ENCODE measurements at places on chromosomes 1 and 21.
A peak's percentile ranks its signal among the peaks of the same experiment; 100 is the strongest.

GRCh38 chr21:33858667-33859372, 56.8 kb downstream of the ATP5PO start:
- DNase-seq = no peak

- DNase-seq = no peak
These were observed 18.4 kb upstream of the PLEKHG5 start for GRCh38 chr1:6509919-6510291.

- no peak for DNase-seq
These were observed 42.1 kb downstream of the NRIP1 start for GRCh38 chr21:15022608-15023261.

DNA sequence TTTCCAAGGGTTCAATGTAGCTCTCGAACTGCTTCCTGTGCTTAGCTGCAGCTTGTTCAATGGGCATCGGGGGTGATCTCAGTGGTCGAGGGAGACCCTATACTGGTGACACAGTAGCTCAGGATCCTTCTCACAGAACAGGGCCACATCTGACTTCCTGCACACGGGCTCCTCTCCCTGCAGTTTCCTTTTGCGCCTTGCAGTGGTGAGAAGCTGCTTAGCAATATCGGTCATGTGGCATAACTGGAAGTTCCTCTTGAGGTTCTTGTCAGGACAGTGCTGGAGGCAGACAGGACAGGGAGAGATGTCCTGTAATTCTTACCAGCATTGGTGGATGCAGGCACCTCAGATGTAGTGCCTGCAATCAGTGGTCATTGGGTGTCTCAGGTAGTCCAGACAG, 140.5 kb upstream of the MAP1LC3C start:
- DNase-seq = no peak

DNA sequence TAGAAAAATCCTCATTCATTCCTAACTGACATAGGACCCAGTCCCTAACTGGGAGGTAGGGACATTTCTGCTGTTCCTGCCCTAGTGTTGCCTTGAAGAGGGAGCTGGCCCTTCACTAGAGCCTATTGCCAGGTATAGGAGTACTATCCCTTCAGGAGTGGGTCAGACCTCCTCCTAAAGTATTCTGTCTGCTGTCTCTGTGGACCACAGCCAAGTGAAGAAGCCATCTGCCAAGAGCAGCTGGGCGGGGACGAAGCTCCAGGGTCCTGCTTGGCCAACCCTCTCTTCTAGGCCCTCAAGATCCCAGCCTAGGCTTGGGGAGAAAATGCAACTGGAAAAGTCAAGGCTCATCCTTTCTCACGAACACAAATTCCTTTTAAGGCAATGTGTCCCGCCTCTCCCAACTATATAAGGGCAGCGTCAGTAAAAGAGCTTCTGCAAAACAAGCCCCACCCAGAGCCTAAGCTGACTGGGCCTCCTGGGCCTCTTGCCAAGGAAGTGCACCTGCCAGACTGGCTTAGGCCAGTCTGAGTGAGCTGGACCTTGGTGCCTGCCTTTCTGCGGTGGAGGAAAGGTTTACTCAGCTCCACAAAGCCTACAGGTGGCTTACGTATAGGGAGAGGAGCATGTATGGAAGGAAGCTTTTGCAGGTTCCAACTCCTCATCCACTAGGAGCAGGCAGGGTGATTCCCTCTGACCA, 638 bp upstream of the TUFT1 start:
- peak; percentile 99 for DNase-seq

- no peak for DNase-seq
These were observed 82.8 kb downstream of the CD58 start for GRCh38 chr1:116488071-116488470.

GRCh38 chr1:166700696-166701095, 138.6 kb upstream of the POGK start:
- DNase-seq = no peak

DNA sequence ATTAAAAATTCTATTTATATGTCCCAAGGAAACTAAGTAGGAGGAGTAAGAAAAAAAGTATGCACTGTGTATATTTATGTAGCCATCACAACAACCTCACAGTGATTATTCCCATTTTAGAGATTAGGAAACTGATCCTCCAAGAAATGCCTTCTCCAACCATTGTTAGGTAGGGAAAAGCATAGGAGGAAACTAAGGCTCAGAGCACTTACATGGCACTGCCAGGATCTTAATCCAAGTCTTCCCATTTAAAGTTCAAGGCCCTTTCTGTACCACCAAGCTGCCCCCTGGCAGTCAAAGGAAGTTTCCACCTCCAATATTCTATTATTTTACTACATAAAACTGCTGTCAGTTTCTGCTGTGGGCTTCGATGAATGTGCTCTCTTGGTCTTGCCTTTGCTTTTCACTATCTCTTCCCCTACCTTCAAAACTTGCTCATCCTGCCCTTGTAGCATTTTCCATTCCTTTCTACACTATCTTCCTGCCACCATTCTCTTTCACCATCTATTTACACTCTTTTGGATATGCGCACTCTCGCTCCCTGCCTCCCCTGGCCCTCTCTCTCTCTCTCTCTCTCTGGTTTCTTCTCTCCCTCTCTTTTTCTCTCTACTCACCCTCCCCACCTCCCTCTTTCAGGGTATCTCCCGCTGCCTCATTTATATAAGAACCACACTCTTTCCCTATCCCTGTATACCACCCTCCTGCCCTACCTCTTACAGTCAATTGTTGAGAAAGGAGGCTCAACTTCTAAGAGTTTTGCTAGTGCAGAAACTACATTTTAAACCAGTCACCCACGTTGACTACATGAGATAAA, 34.0 kb downstream of the PUM1 start:
- DNase-seq = no peak

GRCh38 chr1:93531193-93531592, 83.3 kb downstream of the FNBP1L start:
- no peak for DNase-seq

DNA sequence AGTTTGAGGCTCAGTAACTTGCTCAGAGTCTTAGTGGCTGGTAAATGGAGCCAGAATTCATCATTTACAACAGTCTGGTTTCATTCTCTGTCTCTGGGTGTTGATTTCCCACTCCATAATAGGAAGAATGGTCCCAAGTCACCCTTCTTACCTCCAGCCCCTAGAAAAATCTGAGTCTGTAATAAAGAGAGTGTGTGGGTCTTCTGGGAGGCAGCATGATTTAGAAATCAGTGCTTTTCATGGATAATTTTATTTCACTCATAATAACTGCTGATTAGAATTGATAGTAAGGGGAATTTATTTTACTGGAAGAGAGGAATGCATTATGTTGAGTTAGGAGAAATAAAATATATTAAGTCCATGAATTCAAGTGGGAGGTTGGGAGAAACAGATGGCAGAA, 2.1 kb downstream of the PLA2G2D start:
- no peak for DNase-seq

GRCh38 chr1:205456383-205456867, 580 bp upstream of the BLACAT1 start:
- peak; percentile 11 for DNase-seq

- DNase-seq = no peak
These were observed 1.0 kb downstream of the TRMT1L start for GRCh38 chr1:185155600-185156287.

GRCh38 chr1:234683861-234684632, 74.1 kb upstream of the IRF2BP2 start:
- no peak for DNase-seq

GRCh38 chr1:54800899-54801759, at the start of gene TTC22:
Gene TTC22, minus strand, starts transcription at chr1:54801323. Its CDS starts 160 bp downstream, at chr1:54801163.
- peak; percentile 67 for DNase-seq

GRCh38 chr1:3836421-3836820, 20.6 kb downstream of the CEP104 start:
- DNase-seq = no peak

- DNase-seq = no peak
These were observed 34.5 kb upstream of the TDRD10 start for GRCh38 chr1:154467434-154468102.

- no peak for DNase-seq
These were observed 19.5 kb downstream of the PDE9A start for GRCh38 chr21:42672699-42673458.

- DNase-seq = no peak
These were observed 839 bp upstream of the ACBD3 start for GRCh38 chr1:226187380-226187779.

DNA sequence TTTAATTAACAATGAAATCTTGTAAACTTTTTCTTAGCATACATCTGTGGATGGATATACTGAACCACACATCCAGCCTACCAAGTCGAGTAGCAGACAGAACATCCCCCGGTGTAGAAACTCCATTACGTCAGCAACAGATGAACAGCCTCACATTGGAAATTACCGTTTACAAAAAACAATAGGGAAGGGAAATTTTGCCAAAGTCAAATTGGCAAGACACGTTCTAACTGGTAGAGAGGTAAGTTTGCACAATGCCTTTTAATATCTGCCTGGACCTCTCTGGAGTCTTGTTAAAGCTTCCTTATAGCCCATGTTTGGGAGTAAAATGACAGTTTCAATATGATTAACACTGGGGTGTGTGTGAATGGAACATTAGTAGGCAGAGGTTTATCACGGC, 51.4 kb downstream of the MARK1 start:
- no peak for DNase-seq

DNA sequence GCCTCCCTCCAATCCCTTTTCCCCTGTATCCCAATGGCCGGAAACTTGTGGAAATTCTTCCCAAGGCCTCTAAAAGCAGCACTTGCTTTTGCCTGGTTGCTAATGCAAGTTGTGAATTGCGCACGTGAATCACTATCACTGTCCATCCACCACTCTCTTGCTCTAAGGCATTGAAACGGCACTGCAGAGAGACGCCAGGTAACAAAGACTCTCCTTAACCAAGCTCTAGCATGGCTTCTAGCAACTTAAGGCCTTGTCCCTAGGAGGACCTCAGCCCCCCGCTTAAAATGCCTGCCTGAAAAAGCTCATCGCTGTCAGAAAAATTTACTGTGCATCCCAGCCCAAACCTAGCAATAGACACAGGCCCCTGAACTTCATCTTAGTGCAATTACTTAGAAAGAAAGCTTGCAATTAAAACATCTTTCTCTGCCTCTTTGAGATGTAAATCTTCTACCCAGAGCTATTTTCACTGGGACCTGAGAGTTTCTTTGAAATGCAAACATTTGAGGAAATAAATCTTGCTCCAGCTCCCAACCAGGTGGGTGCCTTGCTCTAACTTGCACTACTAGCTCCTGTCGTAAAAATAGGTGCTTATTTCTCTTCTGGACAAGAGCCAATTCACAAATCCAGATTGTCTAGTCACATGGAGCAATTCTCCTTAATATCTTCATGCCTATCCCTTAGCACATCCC, 32.9 kb upstream of the ITLN2 start:
- DNase-seq = no peak

GRCh38 chr1:107162745-107163144, 21.9 kb downstream of the NTNG1 start:
- DNase-seq = no peak

DNA sequence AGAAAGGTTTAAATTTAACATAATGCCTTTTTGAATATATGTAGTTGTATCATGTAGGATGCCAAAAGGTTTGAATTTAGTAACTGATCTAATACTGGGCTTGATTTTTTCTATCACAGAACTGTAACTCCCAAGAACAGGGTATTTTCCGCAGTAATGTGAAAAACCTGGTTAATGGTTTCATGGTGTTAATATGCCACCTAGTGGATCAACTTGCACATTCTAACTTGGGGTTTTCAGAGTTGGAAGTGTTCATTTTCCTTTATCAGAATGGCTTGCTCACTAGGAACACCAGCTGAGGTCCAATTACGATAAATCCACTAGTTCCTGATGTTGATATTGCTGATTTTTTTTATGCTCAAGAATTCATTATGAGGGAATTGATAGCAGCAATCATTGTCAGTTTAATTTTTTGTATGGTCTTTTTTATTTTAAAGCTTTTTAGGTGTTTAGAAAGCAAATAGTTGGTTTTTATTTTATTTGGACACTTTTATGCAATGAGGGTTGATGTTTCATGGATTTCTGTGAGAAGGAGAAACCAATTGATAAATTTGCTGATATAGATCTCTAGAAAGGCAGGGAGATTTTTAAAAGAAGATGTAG, 157.2 kb downstream of the PLA2G4A start:
- peak; percentile 4 for DNase-seq

- no peak for DNase-seq
These were observed 422.2 kb upstream of the DEPDC1 start for GRCh38 chr1:68919075-68919474.

GRCh38 chr1:111364690-111365089, 62.8 kb downstream of the OVGP1 start:
- DNase-seq = no peak

DNA sequence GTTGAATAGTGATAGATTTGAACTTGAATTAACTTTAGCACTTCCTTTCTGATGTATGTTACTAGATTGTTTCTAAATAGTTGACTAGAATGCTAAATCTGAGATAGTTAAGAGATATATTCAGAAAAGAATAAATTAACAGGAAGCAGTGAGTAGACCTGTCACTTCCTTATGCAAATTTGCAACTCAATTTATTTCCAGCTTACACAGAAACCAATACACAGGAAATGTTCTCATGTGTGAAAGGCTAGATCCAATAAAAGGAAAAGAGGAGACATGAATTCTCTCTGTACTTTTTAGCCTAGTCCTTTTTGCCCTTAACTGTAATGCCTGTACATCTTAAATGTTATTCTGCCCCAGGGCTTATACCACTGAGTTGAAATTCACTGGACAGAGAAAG, 522.3 kb downstream of the COL11A1 start:
- DNase-seq = no peak

DNA sequence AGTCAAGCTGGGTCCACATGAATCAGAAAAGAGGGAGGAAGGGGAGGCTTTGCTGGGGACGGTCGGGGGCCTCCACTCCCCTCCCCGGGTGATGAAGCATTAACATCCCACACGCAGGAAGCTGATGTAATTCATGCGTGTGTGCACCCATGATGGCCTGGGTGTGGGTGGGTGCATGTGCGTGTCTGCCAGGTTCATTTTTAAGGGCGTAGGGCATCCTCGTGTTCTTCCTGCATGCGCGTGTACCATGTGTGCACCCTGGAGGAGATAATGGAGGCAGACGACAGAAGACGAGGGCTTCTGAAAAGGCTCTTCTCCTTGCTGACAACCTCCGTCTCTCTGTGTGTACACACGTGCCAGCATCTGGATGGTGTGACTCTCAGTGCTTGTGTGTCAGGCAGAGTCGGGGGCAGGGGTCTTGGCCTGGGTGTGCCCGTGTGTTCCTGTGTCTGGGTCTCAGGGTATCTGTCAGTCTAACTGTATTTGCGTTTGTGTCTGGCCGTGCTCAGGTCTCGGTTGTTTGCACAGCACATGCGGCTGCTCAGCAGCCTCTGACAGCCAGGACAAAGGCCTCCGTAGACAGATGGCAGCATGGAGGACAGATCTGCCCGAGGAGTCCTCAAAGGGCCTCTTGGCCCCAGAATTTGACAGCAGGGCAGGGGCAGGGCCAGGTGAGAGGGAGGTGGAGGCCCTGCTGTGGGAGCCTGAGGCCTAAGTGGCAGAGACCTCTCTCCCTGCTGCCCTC, 2.4 kb downstream of the RAP1GAP start:
- DNase-seq = no peak

GRCh38 chr1:79531790-79532189, 525.3 kb upstream of the ADGRL4 start:
- DNase-seq = no peak

DNA sequence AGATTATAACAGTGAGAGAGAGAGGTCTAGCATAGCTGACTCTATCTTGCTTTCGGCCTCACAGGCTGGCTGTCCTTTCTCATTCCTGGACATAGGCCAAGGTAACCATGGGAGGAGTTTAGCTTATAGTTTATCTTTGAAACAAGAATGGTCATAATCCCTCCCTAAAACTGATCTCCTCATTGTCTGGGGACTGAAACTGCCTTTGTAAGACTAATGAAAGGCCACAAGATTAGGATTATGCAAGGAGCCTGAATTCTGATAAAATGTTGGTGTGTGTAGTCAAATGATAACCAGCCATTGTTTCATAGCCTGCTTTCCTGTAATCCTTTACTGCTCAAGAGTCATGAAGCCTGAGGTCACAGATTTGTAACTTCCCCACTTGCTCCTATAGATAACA, 131.9 kb upstream of the LYPLAL1 start:
- DNase-seq = no peak

All from NCI-H2029 (cell line).